ENCODE measurements at places on chromosomes 1 and 21.

- DNase-seq: peak; percentile 15
- H3K36me3 ChIP-seq: peaks cover 13% of the 10 kb centered on the region
These were observed 6.1 kb downstream of the IPO13 start for GRCh38 chr1:43952731-43953346.

- no peaks in the 10 kb centered on the region for H3K27me3 ChIP-seq
- peaks cover 73% of the 10 kb centered on the region for H3K36me3 ChIP-seq
- H3K4me1 ChIP-seq: peaks cover 9% of the 10 kb centered on the region
- H3K27ac ChIP-seq: no peak overlapping the region
- DNase-seq: no peak
These were observed 6.1 kb downstream of the STRIP1 start for GRCh38 chr1:110040548-110040947.

DNA sequence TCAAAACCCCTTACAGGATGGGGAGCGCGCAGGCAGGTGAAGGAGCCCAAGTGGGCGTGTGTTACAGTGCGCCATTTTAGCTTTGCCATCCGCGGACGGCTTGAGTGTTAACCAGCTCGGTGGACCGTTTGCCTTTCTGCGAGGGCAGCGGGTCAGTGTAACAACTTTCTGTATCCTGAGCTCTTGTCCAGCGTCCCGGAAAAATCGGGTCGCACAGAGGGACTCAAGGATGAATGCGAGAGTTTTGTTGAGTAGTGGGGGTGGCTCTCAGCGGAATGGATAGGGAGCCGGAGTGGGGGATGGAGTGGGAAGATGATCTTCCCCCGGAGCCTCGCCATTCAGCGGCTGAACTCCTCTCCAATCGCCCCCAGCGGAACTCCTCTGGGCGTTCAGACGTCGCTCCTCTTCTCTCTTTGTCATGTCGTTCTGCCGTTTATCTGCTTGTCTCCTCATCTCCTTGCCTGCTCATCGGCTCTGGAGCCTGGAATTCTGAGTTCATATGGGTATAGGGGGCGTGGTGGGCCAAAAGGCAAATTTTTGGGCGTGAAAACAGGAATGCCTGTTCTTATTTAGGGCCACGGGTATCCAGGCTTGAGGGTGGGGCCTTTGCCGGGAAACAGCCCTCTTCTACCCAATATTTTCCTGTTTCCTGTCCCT is 295.4 kb downstream of the CTH start:
- H3K27ac ChIP-seq: no peak overlapping the region
- H3K4me3 ChIP-seq: no peak overlapping the region
- H3K4me1 ChIP-seq: peaks cover 6% of the 10 kb centered on the region
- H3K27me3 ChIP-seq: no peaks in the 10 kb centered on the region

DNA sequence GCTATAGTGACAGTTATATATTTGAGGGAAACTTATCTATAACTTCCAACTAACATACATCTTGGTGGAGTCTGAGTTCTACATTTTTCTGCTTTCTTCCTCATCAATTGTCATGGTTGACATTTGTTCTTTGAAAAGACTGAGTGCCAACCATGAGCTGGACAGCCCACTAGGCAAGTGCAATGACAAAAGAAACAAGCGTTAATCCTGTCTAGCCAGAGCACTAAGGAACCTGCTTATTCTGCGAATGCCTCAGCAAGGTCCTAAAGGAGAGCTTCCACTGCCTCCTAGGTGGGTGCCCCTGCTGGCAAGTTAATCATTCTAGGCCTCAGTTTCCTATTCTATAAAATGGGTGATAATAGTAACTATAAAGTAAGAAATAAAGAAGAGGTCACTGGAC is 44.8 kb downstream of the IRF2BP2 start:
- no peak overlapping the region for H3K4me3 ChIP-seq
- DNase-seq: no peak
- peaks cover 4% of the 10 kb centered on the region for H3K4me1 ChIP-seq
- no peak overlapping the region for H3K27ac ChIP-seq

GRCh38 chr21:44345495-44345894 is 6.3 kb upstream of the CFAP410 start:
- no peak overlapping the region for H3K4me3 ChIP-seq
- H3K4me1 ChIP-seq: no peaks in the 10 kb centered on the region
- H3K27ac ChIP-seq: no peak overlapping the region
- no peaks in the 10 kb centered on the region for H3K36me3 ChIP-seq
- DNase-seq: no peak

- DNase-seq: no peak
- no peaks in the 10 kb centered on the region for H3K27me3 ChIP-seq
- no peak overlapping the region for H3K27ac ChIP-seq
- no peak overlapping the region for H3K4me3 ChIP-seq
These were observed 11.5 kb upstream of the S100A2 start for GRCh38 chr1:153577138-153577537.

DNA sequence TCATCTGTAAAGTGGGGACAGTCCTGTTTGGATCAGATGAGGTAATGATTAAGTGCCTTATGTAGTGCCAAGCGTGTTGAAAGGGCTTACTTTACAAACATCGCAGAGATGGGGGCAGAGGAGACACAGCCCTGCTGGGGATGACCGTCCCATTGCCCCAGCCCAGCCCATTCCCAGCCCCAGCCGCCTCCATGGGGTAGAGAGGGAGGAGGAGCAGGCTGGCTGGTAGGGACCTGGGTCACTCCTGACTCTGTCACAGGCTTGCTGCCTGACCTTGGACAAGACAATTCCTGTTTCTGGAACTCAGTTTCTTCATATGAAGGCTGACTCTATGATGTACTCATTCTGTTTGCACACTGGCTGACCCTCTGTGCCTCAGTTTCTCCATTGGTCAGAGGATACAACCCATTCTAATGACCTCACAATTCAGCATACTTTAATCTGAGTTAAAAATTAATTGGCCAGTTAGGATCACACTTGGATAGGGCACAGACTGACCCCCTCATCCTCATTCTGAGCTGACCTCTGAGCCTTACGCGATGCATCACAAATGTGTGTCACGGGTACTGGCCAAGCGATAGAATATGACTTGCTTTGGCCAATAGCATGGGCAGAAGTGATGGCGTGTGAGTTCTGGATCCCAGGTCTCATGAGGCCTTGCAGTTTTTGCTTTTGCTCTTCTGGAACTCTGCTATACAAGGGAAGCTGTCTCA is 91.1 kb downstream of the PTPRU start:
- H3K4me3 ChIP-seq: no peak overlapping the region
- peaks cover 7% of the 10 kb centered on the region for H3K36me3 ChIP-seq
- H3K27ac ChIP-seq: no peak overlapping the region
- no peaks in the 10 kb centered on the region for H3K4me1 ChIP-seq
- DNase-seq: no peak

GRCh38 chr1:168683871-168684270 is 45.1 kb downstream of the DPT start:
- H3K4me3 ChIP-seq: no peak overlapping the region
- H3K27ac ChIP-seq: no peak overlapping the region
- no peak for DNase-seq
- no peaks in the 10 kb centered on the region for H3K27me3 ChIP-seq
- no peaks in the 10 kb centered on the region for H3K36me3 ChIP-seq
- H3K4me1 ChIP-seq: peaks cover 30% of the 10 kb centered on the region

GRCh38 chr1:43705982-43706597 is 1.2 kb upstream of the ST3GAL3 start:
- H3K27me3 ChIP-seq: no peaks in the 10 kb centered on the region
- H3K4me3 ChIP-seq: no peak overlapping the region
- H3K27ac ChIP-seq: no peak overlapping the region
- DNase-seq: no peak
- peaks cover 30% of the 10 kb centered on the region for H3K36me3 ChIP-seq

GRCh38 chr1:24513706-24514105 is 11.1 kb downstream of the RCAN3 start:
- H3K27me3 ChIP-seq: no peaks in the 10 kb centered on the region
- no peak overlapping the region for H3K4me3 ChIP-seq
- no peak overlapping the region for H3K27ac ChIP-seq
- no peak for DNase-seq
- H3K4me1 ChIP-seq: no peaks in the 10 kb centered on the region

DNA sequence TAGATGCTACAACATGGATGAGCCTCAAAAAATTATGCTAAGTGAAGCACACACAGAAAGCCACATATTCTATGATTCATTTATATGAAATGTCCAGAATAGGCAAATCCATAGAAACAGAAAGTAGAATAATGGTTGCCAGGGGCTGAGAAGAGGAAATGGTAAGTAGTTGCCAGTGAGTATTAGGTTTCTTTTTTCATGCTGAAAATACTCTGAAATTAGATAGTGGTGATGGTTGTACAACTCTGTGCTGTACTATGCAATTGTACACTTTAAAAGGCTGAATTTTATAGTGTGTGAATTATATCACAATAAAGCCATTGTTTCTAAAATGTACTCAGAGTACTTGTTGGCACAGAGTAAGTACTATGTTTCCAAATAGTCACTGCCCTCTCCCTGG is 15.5 kb upstream of the GFI1 start:
- no peak overlapping the region for H3K27ac ChIP-seq
- no peak overlapping the region for H3K4me3 ChIP-seq
- H3K4me1 ChIP-seq: no peaks in the 10 kb centered on the region
- H3K27me3 ChIP-seq: no peaks in the 10 kb centered on the region

DNA sequence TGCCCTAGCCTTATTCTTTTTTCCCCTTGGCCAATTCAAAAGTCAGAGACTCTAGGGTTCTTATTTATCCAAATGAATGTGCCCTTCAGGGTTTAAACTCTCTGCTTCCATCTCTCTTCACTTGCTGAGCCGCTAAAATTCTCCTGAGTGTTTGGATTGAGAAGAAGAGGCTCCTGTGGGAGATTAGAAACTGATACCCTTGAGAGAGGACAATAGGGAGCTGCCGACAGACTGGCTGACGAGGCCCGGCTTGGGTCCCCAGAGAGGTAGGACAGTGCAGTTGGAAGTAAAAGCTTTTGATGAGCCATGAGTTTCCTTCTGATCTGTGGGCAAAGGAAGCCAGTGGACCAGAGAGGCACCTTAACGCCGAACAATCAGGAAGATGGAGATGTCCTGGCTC is 41.3 kb upstream of the UBE2U start:
- DNase-seq: no peak
- H3K4me3 ChIP-seq: no peak overlapping the region
- no peak overlapping the region for H3K27ac ChIP-seq

- H3K27me3 ChIP-seq: no peaks in the 10 kb centered on the region
- H3K36me3 ChIP-seq: no peaks in the 10 kb centered on the region
- no peak for DNase-seq
These were observed 79.5 kb upstream of the CD34 start for GRCh38 chr1:207990455-207990854.

- no peaks in the 10 kb centered on the region for H3K36me3 ChIP-seq
- no peak for DNase-seq
- no peaks in the 10 kb centered on the region for H3K4me1 ChIP-seq
- no peaks in the 10 kb centered on the region for H3K27me3 ChIP-seq
These were observed 10.8 kb downstream of the ZBTB8OS start for GRCh38 chr1:32639489-32640075.

- DNase-seq: peak; percentile 83
- no peaks in the 10 kb centered on the region for H3K27me3 ChIP-seq
These were observed 102.5 kb upstream of the ATP1B1 start for GRCh38 chr1:169003864-169004516.

DNA sequence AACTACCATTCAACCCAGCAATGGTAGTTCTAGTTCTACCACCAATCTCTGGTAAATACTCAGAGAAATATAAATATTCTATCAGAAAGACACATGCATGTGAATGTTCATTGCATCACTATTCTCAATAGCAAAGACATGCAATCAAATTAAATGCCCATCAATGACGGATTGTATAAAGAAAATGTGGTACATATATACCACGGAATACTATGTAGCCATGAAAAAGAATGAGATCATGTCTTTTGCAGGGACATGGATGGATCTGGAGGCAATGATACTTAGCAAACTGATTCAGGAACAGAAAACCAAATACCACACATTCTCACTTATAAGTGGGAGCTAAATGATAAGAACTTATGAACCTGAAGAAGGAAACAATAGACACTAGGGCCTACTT is 37.5 kb upstream of the C1orf87 start:
- no peak overlapping the region for H3K4me3 ChIP-seq
- no peaks in the 10 kb centered on the region for H3K36me3 ChIP-seq
- no peak overlapping the region for H3K27ac ChIP-seq
- no peaks in the 10 kb centered on the region for H3K4me1 ChIP-seq
- no peaks in the 10 kb centered on the region for H3K27me3 ChIP-seq
- DNase-seq: no peak

GRCh38 chr1:111754984-111755330 is 744 bp upstream of the DDX20 start:
- peak overlapping the region; percentile 89 for H3K4me3 ChIP-seq
- H3K27ac ChIP-seq: peak overlapping the region; percentile 86
- no peaks in the 10 kb centered on the region for H3K36me3 ChIP-seq

DNA sequence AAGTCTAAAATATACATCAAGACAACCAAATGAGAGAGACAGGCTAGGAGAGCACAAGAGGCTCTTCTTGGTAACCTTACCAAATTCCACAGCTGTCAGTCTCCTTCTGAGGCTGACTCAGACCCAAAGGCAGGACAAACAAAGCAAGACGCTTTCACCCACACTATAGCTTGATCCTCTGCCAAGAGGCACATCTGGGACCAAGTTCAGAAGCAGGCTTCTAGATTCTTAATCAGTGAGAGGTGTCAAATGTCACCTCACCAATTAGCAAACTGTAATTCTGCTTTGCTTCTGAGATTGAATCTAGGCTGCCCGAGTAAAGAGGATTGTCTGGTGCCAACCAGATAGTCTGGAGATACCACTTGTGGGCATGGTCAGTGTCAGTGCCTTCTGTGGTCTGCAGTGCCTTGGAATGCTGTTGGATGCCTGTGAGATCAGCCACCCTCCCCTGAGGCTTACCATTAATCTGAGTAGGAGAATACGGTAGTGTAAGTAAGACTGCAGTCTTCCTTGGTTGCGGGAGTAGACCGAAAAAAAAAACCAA is 151.0 kb downstream of the FMN2 start:
- H3K36me3 ChIP-seq: no peaks in the 10 kb centered on the region
- H3K27me3 ChIP-seq: no peaks in the 10 kb centered on the region
- DNase-seq: no peak
- H3K27ac ChIP-seq: no peak overlapping the region
